ENCODE measurements at places on chromosomes 1 and 21.

DNA sequence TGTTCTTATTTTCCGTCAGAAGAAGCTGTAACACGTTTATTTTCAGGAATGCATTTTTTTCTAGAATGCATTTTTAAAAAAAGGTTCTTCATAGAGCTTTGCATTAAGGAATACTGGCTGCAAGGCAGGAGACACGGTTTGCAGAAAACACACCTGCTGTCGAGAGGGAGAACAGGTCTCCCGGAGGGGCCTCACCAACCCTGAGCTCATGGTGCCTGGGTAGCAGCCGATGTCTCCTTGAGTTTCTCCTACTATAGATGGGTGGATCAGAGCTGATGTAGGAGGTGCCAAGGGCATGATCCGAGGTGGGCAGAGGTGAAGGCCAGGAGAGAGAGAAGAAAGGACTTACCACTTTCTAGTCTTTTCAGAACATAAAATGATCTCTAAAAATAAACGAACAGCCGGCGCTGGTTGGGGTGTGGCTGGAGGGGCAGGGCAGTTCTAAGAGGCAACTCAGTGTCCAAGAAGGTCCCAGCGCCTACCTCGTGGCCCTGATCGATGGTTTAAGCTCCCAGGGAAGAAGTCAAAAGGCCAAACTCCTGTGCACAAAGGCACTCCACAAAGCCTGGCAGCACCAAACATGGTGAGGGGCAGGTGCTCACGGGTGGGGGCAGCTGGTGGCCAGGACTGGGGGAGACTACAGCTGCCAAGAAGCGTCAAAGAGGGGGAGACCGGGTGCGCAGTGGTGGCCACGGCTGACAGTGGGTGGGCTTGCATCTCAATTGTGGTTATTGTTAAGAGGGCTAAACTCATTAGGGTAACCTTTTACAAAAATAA, 12.2 kb downstream of the MORN1 start:
- DNase-seq = no peak

- DNase-seq = no peak
Observed at GRCh38 chr1:47644212-47644573, 206.3 kb downstream of the FOXD2 start.

GRCh38 chr1:39255222-39255621, 50.7 kb downstream of the MACF1 start:
- DNase-seq = no peak

DNA sequence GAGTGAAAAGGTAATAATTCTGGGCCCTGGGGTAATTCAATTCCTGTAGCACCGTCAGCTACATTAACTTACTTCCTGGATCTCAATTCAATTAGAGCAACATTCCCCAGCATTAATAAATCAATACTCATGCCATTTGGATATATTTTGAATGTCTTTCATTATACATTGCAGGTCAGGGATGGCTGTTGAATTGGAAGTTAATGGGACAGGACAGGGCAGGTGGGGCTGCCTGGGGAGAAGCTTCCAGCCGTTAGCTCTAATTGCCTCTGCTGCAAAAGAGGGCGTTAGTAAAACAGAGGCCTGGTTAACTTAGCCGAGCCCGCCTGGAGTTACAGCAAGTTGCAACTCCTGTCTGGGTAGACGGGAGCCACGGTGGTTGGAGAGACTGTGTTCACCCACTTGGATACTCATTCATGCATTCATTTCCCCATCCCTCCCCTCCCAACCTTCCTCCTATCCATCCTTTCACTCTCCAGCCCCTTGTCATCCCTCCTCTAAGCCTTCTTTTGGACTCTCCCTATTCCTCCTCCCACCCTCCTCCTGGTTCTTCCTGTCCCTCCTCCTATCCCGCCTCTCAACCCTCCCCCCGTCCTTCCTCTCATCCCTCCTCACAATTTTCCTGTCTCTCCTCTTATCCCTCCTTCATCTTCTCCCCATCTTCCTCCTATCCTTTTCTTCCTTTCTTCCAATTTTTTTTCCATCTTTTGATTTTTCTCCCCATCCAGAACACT, 137.6 kb upstream of the RUNX3 start:
- no peak for DNase-seq

GRCh38 chr1:155236451-155236850, 18.8 kb downstream of the ENTREP3 start:
- DNase-seq = no peak

DNA sequence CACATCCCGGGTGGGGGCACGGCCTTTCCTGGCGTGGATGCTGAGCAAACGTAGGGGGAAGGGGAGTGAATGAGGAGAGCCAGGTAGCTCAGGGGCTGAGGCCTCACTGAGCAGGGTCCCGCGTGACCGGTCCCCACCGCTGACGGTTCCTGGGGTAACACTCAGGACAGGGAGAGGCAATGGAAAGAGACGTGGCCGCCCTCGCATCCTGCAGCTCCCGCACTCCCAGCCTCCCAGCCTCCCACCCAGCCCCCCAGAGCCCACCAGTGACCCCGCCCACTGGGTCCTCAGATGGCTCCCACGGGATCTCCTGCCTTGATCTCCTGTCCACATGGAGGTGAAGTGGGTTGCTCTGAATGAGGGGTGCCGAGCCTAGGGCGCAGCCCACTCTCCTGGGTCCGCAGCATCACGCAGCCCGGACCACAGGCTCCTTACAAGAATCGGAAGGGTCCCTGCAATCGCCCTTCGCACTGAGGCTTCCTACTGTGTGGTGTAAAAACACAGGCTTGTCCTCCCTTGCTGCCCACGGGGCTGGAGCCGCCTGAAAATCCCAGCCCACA, 2.4 kb downstream of the TSPEAR start:
- DNase-seq = no peak

DNA sequence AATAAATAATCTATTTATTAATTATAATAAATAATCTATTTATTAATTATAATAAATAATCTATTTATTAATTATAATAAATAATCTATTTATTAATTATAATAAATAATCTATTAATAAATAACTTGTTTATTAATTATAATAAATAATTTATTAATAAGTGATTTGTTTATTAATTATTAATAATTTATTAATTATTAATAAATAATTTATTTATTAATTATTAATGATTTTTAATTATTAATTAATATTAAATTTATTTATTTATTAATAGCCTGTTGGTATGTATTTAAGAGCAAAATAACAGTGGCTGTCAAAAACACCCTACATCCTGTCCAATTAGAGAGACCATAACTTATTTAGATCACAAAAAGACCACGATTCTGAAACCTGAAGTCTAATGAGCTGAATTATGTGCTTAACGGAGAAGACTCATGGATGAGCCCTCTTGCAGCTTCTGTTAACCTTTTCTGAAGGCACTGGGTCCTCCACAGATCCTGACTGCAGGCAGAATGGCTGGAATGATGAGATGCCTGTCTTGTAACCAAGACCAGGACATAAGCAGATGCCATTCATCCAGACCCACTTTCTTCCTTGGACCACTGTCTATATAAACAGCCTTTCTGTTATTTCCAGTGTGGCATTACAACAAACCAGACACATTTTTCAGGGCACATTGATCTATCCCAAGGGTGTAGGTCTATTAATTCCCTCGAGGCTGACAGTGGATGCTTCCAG, 134.2 kb downstream of the SETD4 start:
- no peak for DNase-seq

DNA sequence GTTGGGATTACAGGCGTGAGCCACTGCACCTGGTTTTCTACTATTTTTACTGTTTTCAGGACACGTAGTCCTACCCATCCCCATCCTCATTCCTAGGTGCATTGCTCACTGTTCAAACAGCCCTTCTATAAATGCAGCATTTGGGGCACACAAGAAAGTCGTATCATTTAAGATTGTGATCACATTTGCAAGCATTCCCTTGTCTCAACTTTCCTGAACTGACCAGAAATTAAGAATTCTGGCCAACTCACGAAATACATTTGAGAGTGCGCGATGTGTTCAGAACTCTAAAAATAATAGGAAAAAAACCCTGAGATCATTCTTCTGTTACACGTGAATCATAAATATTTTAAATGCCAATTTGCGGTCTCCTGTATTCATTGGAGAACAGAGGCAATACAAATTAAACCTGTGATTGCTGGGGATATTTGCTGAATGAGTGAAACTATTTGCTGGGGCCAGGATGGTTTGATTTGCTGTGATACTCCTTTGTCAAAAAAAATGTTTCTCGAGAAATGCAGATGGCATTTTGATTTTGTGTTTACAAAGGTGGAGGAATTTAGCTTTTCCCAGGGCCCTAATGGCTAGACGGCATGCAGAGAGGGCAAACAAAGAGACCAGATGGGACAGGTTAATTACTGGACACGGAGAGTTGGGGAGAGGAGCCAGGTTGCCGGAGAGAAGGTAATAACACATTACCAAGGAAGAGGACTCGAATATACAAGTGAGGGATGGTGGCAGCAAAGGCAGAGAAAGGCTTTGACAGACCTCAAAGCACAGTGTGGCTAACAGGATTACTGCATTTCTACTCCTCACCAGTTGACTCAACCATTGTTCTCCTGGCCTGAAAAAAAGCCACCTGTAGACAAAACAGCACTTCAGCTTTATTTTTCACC, 38.4 kb downstream of the STPG1 start:
- no peak for DNase-seq

Measured in cardiac septum (tissue), 1 donor.